ENCODE measurements at places on chromosomes 7 and 10. TPM values are rescaled to one million over a fixed set of nuclear protein-coding genes. Genes with fewer than 3 reads are reported as not detected.

Gene DOCK1
- total RNA-seq, result 81.7 TPM

Gene LIPK
- total RNA-seq, result not detected

DNA sequence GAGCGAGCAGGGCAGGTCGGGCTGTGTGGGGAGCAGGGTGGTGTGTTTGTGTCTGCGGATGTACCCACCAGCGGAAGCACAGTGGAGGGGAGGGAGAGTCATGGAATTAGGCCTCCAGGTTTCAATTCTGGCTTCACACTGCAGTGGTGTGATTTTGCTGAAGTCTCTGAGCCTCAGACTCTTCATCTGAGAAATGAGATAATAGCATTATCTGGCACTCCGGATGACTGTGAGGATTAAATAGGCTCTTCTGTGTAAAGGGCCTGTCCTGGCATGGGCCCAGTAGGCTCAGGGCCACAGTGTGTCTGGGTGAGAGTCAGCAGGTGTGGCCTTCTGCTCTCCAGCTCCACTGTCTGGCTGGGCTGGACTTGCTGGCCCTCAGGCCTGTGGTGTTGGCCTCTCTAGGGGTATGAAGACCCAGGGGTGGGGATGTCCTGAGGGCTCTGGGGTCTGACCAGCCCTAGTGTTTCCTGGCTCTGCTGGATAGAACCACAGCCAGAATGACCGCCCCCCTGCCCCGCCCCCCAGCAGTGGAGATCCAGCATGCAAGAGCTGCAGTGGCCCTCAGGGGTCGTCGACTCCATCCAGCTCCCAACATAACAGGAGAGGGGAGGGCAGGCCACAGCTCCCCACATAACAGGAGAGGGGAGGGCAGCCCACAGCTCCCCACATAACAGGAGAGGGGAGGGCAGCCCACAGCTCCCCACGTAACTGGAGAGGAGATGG is 178.6 kb downstream of the RPS24 start:
- no peak for DNase-seq
- H3K27ac ChIP-seq, result no peak overlapping the region
- H3K36me3 ChIP-seq, result no peaks in the 10 kb centered on the region

DNA sequence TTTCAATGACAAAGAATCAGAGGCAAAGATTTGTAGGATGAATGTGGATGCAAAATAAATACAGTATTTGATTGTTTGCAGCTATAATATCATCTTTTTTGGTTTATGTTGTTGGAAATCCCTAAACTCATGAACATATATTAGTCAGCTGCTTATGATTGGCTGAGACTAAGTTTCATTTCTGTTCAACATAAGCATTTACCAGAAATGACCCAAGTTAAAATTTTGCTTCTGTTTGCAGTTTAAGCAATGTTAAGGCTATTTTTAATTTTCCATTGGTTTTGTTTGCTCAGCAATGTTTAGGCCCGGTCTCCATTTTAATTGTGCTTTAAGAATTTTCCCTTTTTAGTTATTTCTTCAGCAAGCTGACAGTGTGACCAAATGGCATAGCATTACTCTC is 22.0 kb downstream of the GIMAP6 start:
- H3K4me3 ChIP-seq, result no peak overlapping the region
- H3K36me3 ChIP-seq, result no peaks in the 10 kb centered on the region
- no peak for DNase-seq
- H3K27me3 ChIP-seq, result no peaks in the 10 kb centered on the region

- DNase-seq, result no peak
- no peaks in the 10 kb centered on the region for H3K4me1 ChIP-seq
- no peaks in the 10 kb centered on the region for H3K36me3 ChIP-seq
Observed at GRCh38 chr7:158518980-158519632, 68.5 kb downstream of the PTPRN2 start.

DNA sequence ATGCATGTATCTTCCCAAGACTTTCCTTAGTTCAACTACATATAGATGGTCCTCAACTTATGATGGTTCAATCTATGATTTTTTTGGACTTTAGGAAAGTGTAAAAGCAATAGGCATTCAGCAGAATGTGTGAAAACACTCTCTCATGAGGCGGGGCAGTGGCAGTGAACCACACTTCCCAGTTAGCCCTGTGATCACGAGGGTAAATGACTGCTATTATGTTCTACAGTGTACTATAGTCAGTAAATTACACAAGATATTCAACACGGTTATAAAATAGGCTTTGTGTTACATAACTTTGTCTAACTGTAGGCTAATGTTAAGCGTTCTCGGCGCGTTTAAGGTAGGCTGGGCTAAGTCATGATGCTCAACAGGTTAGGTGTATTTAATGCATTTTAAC is 169.3 kb downstream of the AMPH start:
- H3K4me1 ChIP-seq, result no peaks in the 10 kb centered on the region
- H3K36me3 ChIP-seq, result no peaks in the 10 kb centered on the region
- no peaks in the 10 kb centered on the region for H3K27me3 ChIP-seq
- no peak for DNase-seq
- no peak overlapping the region for H3K27ac ChIP-seq

DNA sequence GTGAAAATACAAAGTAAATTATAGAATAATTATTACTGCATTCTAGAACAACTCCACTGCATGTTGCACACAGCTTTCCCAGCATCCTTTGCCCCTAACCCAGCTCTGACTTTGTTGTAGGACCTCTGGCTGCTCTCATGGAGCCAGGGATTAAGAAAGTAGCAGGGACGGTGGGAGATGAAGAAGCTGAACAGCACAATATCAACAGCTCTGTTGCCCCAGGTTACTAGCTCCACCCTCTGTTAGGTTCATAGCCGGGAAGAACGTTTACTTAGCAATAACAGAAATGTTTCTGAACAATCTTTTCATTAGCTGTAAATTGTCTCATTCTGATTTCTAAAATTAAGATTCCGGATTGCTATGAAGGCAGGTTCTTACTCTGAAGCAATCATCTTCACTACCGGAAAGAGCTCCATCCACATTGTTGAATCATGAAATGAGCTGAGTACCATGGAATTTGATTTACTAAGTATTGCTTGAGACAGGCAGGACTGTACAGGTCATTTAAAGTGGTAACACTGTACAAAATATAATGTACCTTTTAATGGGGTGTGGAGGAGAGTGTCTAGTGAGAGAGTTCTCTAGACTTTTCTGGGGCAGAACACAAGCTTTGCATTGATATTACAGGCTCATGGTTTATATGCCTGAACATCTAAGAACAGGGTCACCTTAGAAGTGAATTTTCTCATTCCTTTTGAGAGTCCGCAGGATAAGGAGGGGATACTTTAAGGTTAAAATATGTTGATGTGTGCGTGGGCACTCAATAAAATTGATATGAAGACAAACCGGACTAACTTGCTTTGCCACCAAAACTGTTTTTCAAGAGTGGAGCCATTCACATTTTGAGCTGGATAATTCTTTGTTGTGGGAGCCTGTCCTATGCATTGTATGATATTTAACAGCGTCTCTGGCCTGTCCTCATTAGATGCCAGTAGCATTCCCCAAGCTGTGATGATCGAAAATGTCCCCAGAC is 20.8 kb upstream of the RAB18 start:
- H3K36me3 ChIP-seq, result no peaks in the 10 kb centered on the region
- no peak overlapping the region for H3K4me3 ChIP-seq
- peak; percentile 17 for DNase-seq
- no peaks in the 10 kb centered on the region for H3K4me1 ChIP-seq
- H3K27me3 ChIP-seq, result no peaks in the 10 kb centered on the region

- no peaks in the 10 kb centered on the region for H3K27me3 ChIP-seq
- no peaks in the 10 kb centered on the region for H3K4me1 ChIP-seq
- no peak overlapping the region for H3K4me3 ChIP-seq
- no peak overlapping the region for H3K27ac ChIP-seq
Observed at GRCh38 chr10:274866-275265, 139.6 kb downstream of the ZMYND11 start.

- H3K27ac ChIP-seq, result no peak overlapping the region
- H3K36me3 ChIP-seq, result no peaks in the 10 kb centered on the region
- H3K27me3 ChIP-seq, result no peaks in the 10 kb centered on the region
- H3K4me1 ChIP-seq, result no peaks in the 10 kb centered on the region
Observed at GRCh38 chr10:75089634-75090033, 21.8 kb upstream of the SAMD8 start.

- no peaks in the 10 kb centered on the region for H3K36me3 ChIP-seq
- no peaks in the 10 kb centered on the region for H3K4me1 ChIP-seq
- no peak for DNase-seq
- H3K4me3 ChIP-seq, result no peak overlapping the region
Observed at GRCh38 chr10:19063986-19064385, 15.4 kb downstream of the MALRD1 start.

DNA sequence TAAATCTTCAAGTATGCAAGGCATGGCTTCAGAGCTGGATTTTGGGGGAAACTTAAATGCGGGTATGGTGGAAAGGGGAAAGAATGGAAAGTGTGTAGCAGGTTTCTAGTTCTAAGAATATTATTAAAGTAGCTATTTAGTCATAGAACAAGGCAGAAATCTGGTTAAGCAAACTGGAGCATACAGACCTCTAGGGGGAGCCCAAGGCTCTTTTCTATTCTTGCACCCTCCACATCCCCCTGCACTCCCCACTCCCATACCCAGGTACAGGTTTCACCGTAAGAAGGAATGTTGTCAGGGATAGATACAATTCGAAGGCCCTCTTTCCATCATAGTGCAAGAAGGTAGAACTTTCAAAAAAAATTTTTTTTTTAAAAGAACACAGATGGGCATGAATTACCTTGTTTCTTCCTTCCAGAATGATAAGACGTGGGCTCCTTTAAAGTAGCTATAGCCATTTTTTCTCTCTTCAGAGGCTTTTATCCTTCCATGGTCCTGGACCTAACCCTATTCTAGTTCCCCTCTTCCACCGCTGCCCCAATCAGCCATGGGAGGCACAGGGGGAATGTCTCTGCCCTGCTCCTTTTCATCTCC is 41.5 kb upstream of the SMIM30 start:
- no peaks in the 10 kb centered on the region for H3K36me3 ChIP-seq
- H3K27me3 ChIP-seq, result no peaks in the 10 kb centered on the region

- no peaks in the 10 kb centered on the region for H3K36me3 ChIP-seq
- no peak for DNase-seq
- no peaks in the 10 kb centered on the region for H3K27me3 ChIP-seq
- H3K27ac ChIP-seq, result peak overlapping the region; percentile 59
Observed at GRCh38 chr7:150313367-150313809, 9.8 kb upstream of the LRRC61 start.

DNA sequence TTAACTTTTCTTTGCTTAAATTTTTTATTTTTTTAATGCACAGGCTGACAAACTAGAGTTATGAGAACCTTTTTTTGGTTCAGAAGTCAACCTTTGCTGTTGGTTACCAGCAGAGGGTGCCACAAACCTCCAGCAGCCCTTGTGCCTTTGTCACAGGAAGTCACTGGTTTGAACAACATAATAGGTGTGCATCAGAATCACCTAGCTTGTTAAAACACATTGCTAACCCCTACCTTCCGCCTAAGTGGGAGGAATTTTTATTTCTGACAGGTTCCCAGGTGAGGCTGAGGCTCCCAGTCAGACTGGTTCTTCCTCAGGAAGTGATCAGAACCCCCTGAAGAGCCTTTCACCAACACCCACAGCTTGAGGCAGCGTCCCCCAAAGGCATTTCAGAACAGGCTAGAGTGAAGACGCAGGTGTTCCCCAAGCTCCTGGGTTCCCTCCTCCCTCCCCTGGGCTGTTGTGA is 22.6 kb upstream of the VDAC2 start:
- no peak for DNase-seq
- no peaks in the 10 kb centered on the region for H3K36me3 ChIP-seq
- H3K27me3 ChIP-seq, result no peaks in the 10 kb centered on the region
- no peak overlapping the region for H3K27ac ChIP-seq

- H3K4me3 ChIP-seq, result no peak overlapping the region
- no peak overlapping the region for H3K27ac ChIP-seq
- H3K4me1 ChIP-seq, result no peaks in the 10 kb centered on the region
Observed at GRCh38 chr10:43039624-43040481, 37.0 kb upstream of the RET start.

GRCh38 chr7:909358-910329 is 33.3 kb downstream of the GET4 start:
- no peak for DNase-seq
- no peaks in the 10 kb centered on the region for H3K36me3 ChIP-seq
- no peak overlapping the region for H3K27ac ChIP-seq
- peaks cover 2% of the 10 kb centered on the region for H3K4me1 ChIP-seq

GRCh38 chr7:99429756-99430155 is 8.8 kb downstream of the PTCD1 start:
- no peaks in the 10 kb centered on the region for H3K27me3 ChIP-seq
- H3K36me3 ChIP-seq, result peaks cover 12% of the 10 kb centered on the region
- H3K4me3 ChIP-seq, result no peak overlapping the region
- no peak for DNase-seq

DNA sequence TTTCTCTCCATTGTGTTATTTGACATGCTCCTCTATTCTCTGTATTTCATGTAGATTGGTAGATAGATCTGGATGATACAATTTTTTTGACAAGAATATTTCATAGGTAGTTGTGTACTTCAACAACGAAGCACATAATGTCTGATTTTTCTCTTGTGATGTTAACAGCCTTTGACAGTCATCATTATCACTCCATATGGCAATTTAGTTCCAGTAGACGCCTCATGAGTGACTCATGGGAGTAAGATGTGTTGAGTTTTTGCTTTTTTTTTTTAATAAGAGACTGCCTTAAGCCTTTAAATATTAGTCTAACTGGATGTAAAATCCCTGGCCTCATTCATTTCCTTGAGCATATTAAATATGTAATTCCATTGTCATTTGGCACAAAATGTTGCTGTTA is 123.5 kb upstream of the ZNF32 start:
- H3K27me3 ChIP-seq, result no peaks in the 10 kb centered on the region
- H3K36me3 ChIP-seq, result no peaks in the 10 kb centered on the region
- no peak overlapping the region for H3K4me3 ChIP-seq
- H3K4me1 ChIP-seq, result no peaks in the 10 kb centered on the region
- no peak overlapping the region for H3K27ac ChIP-seq

All from kidney (tissue), 22 donors.